NCI-H510A (cell line): ENCODE measurements at places on chromosomes 12 and 14.

DNA sequence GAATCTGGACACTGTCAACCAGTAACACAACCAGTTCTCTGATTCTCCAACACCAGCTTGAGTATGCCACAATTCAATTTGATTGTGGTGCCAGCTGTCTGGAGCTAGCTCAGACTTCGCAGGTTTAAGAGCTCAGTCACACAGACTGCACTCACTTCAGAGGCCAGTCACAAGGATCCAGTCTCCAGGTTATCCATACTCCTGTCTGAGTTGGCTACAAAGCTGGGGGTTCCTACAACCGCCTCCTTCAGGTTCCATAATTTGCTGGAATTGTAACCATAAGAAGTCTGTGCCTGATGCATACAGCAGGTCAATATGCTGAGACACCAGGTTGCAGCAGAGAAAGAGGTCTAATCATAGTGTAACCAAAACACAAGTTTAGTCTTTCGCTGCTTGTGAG lies 70.5 kb upstream of the CPSF6 start:
- DNase-seq = no peak

DNA sequence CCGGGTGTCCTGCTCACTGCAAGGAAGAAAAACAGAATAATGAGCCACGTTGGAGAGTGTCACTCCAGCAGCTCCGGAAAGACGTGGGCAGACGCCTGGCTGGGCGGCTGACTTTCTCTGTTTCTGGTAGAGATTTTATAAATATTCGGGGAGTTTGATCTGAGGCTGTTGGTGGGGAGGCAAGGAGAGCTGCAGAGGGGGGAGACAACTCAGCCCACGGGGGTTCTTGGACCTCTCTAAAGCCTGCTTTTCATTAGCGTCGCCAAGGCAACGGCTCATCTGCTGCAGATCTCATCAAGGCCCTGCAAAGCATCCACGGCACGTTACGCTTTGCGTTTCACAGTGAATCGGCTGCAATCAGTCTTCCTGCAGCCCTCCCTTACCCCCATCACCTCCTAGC lies 207.2 kb downstream of the ZFP36L1 start:
- no peak for DNase-seq

DNA sequence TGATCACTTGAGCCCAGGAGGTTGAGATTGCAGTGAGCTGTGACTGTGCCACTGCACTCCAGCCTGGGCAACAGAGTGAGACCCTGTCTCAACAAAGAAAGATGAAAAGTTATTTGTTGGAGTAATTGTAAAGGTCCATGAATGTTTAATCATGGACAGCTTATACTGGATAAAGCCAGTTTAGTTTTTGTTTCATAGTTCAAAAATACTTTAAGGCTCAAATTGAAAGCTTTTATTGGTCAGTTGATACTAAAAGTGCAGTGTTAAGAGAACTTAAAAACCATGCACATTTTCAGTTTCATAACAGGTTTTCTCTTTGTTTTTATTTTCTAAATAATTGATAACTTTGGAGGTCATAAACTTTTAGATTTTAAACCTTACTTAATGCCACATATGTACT lies 108.4 kb downstream of the MON2 start:
- no peak for DNase-seq

GRCh38 chr12:119476951-119477350 lies 116.6 kb upstream of the TMEM233 start:
- DNase-seq = no peak

- DNase-seq = no peak
Measured at GRCh38 chr12:94710933-94711332, 60.6 kb upstream of the TMCC3 start.

DNA sequence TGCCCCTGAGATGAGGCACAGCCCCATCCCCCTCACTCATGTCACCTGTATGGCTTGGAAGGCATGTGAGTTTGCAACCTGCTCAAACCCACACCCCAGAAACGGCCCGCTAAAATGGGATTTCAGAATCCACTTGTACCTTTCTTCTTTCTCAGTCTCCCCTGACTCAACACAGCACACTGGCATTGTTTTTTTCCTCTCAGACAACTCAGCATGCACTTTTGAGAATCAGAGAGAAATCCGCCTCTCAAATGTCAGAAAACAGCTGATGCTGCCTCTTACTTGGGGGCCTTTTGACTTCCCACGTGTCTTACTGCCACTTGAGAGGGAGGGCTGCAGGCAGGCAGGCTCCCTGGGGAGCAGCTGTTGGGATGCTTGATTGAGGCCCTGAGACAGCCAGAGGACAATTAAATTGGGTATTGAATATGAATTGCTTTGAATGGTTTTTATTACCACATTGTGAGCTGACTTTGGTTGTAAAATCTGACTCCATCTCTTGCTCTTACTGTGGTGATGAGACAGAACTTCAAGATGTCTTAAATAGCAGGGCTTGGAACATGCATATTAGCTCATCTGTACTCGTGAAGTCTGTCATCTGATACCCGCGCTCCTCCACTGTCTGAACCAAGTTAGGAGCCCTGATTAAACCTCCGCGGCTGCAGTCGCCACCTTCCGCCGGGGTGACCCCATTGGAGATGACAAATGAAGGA lies 96.6 kb downstream of the APAF1 start:
- no peak for DNase-seq

- no peak for DNase-seq
Measured at GRCh38 chr12:115617391-115617790, 660.1 kb downstream of the MED13L start.
